ENCODE measurements at places on chromosomes 6 and 20. TPM values are rescaled to one million over a fixed set of nuclear protein-coding genes. Genes with fewer than 3 reads are reported as not detected.

Gene RAET1G
- not detected for polyA plus RNA-seq

Gene CDSN
- not detected for polyA plus RNA-seq

Gene SCRT2
- 3.8 TPM for polyA plus RNA-seq

Gene PRR18
- polyA plus RNA-seq = not detected

Gene ABHD16B
- not detected for polyA plus RNA-seq

Gene PDYN
- 17.3 TPM for polyA plus RNA-seq

Gene ADGRG6
- 0.37 TPM for polyA plus RNA-seq

Gene SLC32A1
- polyA plus RNA-seq = 40.0 TPM

Gene TMEM170B
- 25.6 TPM for polyA plus RNA-seq

Gene OPRM1
- 1.5 TPM for polyA plus RNA-seq

Gene ENPP4
- polyA plus RNA-seq = 19.7 TPM

Gene KIFC1
- polyA plus RNA-seq = 2.1 TPM

Gene PEX6
- 27.7 TPM for polyA plus RNA-seq

Gene MYLIP
- polyA plus RNA-seq = 10.9 TPM

Gene CRISP3
- not detected for polyA plus RNA-seq

Gene FAM83B
- polyA plus RNA-seq = not detected

Gene UBE2C
- 2.5 TPM for polyA plus RNA-seq

Gene MAVS
- polyA plus RNA-seq = 5.4 TPM

Gene RUNX2
- not detected for polyA plus RNA-seq

Gene CFB
- polyA plus RNA-seq = 0.97 TPM

Gene B4GALT5
- polyA plus RNA-seq = 36.8 TPM

Gene KAT14
- 19.3 TPM for polyA plus RNA-seq

Gene CPXM1
- 42.1 TPM for polyA plus RNA-seq

Gene ZSCAN26
- polyA plus RNA-seq = 91.2 TPM

Gene LY6G5B
- polyA plus RNA-seq = 4.0 TPM

Gene ACTL10
- not detected for polyA plus RNA-seq

Gene TCFL5
- polyA plus RNA-seq = 9.1 TPM

Gene DHX35
- 24.9 TPM for polyA plus RNA-seq

Gene PTK6
- not detected for polyA plus RNA-seq

Gene CD40
- not detected for polyA plus RNA-seq

Gene SAMD10
- 23.3 TPM for polyA plus RNA-seq

Gene COL11A2
- polyA plus RNA-seq = 20.2 TPM

Gene GATA5
- polyA plus RNA-seq = not detected

Gene FKBP1C
- not detected for polyA plus RNA-seq

Gene SLC17A3
- polyA plus RNA-seq = not detected

Gene ANGPT4
- polyA plus RNA-seq = not detected

Gene HUS1B
- 1.8 TPM for polyA plus RNA-seq

Gene THBS2
- polyA plus RNA-seq = 1.0 TPM

Gene RFX6
- polyA plus RNA-seq = not detected
